Stimulated activated CD8-positive, alpha-beta memory T cell treated with anti-CD3 and anti-CD28 coated beads, Interleukin-15, amount 100 ng/mL, for 1 hour (primary cell): ENCODE measurements at places on chromosomes 4 and X.

GRCh38 chr4:119580293-119580692, 48.3 kb downstream of the PDE5A start:
- no peak for DNase-seq

DNA sequence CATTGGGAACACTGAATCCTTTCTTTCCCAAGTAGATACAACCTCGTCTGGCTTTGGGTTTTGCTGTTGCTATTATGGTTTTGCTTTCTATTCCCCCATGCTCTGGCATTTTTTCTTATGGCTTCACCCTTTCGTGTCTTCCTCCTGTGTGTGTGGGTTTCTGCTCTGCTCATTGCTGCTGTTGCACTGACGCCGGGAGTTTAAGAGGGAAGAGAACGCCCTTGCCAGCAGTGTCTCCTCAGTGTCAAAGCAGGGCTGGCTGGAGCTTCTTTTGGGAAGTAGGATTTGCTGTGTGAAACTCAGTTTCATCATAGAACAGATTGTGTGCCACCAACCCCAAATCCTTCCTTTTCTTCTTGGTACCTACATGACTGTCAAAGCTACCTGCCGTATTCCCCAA, 63.7 kb downstream of the CLDN22 start:
- DNase-seq, result no peak

DNA sequence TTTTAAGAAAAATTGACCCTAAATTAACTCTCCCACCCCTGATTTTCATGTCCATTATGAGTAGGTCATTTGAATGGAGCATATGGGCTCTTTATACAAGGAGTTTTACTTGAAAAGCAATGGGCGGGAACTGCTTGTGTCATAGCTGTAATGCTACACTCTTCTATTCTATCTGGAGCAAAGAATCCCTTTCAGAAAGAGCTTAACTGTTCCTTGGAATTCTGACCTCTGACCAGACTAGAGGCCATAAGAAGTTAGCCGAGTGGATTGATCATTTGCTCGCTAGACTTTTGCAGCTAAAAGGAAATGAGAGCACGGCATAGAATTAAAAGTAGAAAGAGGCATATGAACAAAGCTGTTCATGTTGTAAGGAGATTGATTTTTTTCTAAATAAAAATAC, 79.1 kb downstream of the DOCK11 start:
- DNase-seq, result no peak

DNA sequence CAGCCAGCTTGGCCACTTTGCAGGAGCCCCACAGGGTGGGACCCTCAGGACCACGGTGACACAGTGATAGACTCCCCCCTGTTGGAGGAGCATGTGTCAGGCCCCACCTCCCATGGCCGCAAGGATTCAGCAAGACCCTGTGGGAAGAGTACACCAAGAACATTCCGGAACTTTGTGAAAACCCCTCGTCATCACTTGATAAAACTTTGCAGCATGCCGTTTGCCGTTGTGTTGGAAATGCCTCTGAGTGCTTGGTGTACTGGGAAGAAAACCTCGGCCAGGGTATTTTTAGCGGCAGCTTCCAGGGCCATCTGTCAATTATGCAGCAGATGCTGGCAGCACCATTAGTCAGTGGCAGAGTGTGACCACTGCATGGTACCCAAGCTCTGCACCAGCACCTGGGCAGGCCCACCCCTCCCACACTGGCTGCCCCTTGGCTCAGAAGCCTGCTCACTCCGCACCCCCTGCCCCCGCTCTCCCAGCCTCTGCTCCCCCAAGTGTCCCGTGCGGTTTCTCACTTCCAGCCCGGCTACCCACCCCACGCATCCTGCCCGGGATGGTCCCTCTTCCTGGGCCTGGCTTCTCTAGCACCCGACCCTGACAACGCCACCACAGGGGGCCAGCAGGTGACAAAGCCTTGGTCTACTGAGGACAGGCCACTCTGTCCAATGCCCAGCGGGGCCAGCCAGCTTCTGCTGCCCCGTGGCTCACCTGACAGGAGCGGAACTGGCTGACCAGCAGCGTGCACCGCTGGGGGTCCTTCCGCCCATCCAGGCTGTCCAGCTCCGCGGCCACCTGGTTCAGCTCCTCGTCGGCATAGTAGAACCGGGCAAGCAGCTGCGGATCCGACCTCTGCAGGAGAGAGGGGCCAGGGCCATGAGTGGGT, 65.0 kb downstream of the ZFYVE28 start:
- no peak for DNase-seq

DNA sequence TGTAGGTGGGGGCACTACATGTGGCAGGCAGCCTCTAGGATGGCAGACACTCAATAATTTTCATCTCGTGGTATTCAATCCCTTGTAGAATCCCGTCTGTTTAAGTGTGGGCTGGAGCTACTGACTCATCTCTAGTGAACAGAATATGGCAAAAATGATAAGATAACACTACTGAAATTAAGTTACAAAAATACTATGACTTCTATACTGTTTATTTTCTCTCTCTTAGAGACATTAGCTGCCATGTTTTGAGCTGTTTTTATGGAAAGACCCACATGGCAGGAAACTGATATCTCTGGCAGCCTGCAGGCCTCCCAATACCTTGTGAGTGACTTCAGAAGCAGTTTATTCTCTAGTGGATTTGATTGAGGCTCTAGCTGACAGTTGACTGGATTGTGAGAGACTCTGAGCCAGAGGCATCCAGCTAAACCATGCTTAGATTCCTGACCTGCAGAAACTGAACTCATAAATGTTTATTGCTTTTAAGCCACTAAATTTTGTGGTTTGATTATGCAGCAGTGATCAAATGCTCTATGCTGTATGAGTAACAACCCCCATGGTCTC, 298.8 kb upstream of the CTSO start:
- DNase-seq, result no peak

DNA sequence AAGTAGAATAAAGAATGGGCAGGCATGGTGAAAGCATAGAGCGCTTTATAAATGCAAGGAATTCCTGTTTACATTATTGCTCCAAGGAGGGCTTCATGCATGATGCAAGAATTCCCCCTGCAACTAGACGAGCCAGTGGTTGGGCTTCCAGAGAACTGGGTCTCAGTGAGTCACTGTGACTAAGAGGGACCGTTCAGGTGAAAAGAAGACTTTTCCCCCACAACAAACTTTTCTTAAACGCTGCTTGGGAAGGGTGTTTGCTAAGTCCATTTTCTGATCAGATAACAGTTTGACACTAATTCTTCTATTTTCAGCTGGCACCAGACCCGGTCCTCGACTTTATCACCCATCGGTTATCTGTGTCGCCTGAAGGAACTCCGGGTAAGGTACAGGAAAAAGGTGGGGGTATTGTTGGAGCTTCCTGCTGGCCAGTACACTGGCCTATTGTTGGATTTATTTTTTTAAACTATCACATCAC, 40.1 kb downstream of the LDB2 start:
- no peak for DNase-seq

DNA sequence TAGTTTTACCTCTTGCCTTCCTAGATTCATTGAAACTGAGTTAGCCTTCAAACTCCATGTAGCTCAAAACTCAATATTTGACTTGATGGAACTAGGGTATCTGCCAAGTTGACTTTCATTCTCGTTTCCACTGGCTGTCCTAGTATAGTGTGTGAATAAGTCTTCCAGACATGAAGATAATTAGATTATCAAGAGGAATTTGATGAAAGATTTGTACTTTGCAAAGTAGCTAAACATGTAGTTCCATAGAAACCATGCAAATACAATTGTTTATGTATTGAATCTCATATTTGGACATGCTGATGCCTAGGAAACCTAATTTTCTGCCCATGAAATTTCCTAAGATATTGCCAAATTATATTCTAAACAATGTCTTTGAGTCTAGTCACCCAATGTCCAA, 297.5 kb downstream of the ARHGAP24 start:
- DNase-seq, result no peak

DNA sequence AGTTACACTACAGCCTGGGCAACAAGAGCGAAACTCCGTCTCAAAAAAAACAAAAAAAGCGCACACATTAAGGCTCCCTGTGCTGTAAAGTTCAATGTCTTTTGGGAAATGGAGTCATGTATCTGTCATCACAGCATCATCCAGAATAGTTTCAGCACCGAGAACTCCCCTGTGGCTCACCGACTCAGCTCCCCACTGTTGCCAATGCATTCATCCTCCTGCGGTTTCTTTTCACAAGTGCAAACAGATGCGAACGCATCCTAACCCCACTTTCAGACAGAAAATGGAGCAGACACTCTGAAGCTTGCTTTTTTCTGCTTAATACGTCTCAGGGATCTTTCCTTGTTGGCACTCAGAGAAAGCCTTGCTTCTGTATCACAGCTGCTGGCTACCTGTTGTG, 13.8 kb upstream of the SH3TC1 start:
- no peak for DNase-seq

- DNase-seq, result no peak
Measured at GRCh38 chr4:75042601-75043208, 109.8 kb downstream of the PARM1 start.

DNA sequence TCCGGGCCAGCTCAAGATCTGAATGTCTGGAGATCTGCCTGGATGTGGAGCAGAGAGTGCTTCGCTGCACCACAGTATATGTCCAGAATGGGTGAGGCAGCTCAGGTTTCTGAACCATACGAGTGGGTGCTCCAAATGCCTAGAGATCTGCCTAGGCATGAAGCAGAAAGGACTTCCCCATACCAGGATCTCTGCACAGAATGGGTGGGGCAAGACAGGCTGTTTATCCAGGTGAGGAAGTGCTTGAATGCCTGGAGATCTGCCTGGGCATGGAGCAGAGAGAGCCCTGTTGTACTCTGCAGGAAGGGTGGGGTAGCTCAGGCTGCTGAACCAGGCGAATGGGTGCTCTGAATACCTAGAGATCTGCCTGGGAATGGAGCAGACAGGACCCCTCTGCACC, 45.4 kb upstream of the MAGEC2 start:
- no peak for DNase-seq

DNA sequence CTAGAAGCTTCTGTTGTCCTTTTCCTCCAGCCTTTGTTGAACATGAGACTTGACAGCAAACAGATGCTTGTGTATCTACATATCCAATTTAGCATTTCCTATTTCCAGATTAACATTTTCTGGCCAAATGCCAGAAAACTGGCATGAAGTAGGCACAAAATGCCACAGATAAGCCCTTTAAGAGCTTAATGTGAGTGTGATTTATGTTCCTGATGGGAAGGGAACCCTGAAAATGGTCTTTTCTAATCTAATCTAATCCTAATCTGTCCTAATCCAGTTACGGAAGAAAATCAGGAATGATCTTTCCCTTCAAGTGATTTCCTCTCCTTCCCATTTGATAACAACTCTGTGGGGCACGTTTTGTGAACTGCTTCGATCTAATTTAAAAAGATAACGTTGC, 133.0 kb upstream of the C1QTNF7 start:
- DNase-seq, result no peak
